ENCODE measurements at places on chromosomes 3 and 15.

DNA sequence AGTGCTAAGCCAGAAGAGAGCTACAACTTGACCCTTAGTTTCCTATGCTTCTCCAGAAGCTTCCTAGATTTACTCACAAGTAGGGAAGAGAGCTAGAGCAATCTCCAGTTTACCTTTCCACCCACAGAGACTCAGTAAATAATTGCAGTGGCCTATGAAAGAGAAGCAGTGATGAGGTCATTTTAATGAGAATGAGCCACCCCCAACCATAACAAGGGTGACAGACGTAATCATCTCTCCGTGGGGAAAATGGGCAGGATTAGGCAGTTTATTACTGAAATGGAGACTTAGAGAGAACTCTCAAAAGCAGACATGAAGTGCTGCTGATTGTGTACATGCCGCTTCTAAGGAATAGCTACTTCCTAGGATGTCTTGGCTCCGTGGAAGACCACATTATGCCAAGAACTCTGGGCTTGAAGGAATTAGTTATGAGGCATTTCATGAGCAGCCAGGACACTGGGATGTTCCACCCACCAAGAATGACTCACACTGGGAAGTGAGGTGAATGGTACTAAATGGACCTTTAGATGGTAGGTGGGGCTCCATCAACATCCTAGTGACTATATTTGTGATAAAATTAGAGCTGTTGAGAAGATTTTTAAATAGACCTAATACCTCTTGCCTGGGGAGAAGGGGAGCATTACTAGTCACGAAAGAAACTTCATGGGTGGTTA, 160.9 kb downstream of the EDEM1 start:
- no peak for DNase-seq

DNA sequence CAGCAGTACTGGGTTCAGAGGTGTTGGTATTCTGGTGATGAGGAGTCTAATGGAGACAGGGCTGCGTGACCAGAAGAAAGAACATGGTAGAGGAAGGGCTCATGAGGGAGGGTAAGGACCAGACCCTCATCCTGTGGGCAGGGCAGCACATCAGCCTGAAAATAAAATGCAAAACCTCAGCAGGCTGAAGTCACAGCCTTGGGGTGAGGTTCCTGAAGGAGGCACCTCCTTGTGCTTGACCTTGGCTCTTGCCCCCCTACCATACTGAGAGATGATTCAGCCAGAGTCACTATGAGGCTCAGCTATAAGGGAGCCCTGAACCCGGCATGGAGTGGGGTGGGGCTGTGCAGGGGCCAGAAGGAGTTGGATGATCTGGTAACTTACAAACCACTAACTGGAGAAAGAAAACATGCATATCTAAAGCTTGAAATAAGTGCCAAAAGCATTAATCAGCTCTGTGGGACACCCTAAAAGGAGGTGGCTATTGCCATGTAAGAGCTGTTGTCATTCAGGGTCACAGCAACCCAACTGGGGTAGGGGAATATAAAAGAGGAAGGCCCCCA, 60.2 kb downstream of the CORO2B start:
- DNase-seq = no peak

DNA sequence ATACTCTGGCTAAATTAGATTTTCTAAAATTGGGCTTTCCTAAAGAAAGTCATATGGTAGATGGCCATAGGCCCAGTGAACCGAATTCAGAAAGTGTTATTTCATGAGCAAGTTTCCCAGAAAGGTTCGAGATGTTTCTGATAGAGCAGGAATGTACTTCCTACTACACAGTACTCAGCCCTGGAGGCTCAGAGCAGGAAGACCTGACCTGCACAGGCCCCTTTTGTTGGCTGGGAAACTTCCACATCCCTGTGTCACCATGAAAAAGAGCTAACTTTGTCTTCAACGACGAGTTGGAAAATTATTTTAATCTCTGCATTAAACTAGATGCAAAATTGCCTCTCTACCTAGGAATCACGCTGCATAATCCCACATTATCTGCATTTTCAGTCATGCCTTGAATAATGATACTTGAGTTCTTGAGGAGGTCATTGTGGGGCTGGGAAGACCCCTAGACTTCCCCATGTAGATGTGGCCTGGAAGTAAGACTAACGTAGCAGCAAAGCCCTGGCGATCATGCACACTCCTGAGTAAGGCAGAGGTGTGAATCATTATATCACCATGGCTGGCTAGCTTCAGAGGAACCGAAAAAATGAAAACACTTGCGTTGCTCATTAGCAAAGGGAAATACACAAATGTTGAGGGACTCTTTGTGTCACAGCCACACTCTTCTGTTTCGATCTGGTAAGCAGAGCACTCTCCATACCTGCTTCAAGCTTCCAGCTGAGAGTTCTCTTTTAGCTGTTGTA, 47.1 kb downstream of the CMTM7 start:
- no peak for DNase-seq

DNA sequence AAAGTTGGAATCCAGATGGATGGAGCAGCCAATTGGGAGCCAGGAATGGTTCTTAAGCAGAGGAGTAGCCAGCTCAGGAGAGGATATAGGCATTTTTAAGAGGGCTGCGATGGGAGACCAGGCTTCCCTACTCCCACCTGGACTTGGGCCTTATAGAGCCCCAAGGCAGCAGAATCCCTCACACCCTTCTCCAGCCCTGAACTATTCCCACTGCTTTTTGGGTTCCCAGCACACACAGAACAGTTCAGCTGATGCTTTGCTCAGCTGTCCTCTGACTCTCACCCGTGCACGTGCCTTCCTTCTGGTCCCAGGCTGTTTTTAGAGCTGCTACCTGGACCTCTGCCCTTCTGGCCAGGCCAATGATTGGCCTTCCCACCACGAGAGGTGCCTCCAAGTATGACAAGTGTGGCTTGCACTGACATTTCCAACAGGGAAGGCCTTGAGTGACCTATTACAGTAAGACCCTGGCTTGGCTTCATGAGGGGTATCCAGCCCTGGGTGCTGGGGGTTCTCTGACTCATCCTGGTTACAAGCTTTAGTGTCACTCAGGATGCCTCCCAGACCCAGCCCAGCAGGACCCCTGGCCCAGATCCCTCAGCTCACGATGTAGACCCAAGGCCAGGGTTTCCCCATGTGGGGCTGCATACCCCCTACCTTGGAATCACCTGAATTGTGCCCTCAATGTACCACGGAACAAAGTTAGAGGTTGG, 25.2 kb downstream of the NOX5 start:
- DNase-seq = no peak

- no peak for DNase-seq
Observed at GRCh38 chr3:29065211-29065785, 215.6 kb upstream of the RBMS3 start.

- no peak for DNase-seq
Observed at GRCh38 chr3:130377960-130378676, 32.6 kb downstream of the COL6A5 start.

GRCh38 chr3:167502401-167502800, 28.6 kb upstream of the SERPINI2 start:
- DNase-seq = no peak

DNA sequence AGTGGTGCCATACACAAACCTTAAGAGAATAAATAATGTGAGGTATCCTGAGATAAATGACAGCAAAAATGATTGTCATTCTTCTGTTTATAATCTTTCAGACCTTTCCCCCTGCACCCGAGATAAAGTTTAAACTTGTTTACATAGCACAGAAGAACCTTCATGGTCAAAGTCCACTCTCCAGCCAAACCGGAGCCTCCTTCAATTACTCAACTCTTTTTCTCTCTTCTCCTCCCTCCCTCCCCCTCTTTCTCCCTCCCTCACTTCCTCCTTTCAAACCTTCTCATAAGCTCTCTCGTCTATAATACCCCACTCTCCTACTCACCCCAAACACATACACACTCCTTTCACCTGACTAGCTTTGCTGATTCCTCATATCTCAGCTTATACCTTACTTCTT, 198.9 kb downstream of the EFHB start:
- DNase-seq = no peak

DNA sequence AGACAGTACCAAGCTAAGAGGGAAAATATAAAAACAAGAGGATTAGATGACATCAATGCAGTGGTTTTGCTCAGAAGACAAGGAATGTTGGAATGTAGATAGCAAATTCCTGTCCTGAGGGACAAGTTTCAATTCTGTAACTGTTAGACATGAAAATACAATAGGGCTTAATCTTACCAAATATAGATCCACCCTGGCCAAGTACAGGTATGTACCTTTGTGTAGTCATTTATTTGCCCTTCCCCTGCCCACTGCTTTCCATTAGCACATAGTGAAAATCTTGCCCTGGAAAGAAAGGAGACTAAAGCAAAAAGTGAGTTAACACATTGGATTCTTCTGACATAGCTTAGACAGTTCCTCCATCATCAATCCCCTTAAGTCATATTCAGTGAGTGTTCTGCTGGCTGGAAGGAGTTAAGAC, 389.0 kb upstream of the THBS1 start:
- DNase-seq = no peak

DNA sequence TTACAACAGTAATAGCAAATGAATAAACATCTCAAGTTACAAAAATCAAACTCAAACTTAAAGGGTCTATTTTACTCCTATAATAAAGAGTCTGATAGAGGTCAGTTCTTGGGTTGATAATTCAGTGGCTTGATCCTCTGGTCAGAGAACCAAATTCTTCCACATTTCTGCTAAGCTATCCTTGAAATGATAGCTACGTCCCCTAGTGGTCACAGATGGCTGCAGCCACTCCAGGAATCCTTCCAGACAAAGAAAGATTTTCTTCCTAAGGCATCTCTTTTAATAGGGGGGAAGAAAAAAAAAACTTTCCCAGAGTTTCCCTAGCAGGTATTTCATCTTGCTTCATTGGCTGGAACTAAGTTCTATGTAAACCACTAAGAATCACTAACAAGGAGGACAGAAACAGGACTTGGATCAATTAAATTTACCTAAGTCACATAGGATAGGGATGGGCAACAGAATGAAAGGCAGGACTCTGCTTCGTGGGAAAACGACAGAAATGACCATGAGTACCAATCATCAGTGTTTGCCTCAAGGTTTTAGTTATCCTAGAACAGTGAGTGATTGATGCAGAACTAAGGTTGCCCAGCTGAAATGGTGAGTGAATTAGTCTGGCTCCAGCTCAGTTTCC, 160.7 kb downstream of the STAC start:
- no peak for DNase-seq

GRCh38 chr3:38507120-38507519, 11.0 kb downstream of the EXOG start:
- no peak for DNase-seq

DNA sequence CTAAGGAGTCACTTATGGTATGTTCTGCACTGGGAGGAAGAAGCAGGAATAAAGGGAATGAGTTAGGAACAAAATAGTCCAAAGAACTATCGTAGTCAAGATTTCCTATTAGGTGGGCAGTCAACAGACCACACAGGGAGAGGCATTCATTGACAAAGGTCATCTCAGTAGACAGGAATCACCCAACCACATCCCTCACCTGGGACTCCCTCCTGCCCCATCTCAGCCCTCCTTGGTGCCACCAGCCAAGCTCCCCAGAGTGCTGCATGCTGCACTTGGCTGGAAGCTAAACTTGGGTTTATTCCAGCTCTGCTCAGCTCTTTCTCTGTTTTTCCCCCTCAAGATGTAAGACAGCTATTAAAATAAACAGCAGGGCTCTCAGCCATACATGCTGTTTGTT, 72.3 kb upstream of the CTNNB1 start:
- no peak for DNase-seq

DNA sequence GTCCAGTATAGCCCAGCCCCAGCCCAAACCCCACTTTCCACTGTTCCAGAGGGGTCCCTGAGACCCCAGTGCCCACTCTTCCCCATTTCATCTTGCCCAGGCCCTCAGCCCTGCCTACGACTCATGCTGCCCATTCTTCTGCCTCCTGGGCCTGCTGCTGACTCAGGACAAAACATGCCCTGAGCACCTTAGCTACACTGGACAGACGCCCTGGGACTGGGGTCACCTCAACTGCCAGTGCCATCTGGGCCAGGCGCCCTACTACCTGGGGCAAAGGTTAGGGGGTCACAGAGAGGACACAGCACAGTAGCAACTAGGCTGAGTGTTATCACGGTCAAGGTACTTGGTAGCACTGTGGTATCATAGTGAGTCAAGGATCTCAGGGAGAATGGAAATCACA, 2.6 kb upstream of the LAMB2 start:
- DNase-seq = no peak

DNA sequence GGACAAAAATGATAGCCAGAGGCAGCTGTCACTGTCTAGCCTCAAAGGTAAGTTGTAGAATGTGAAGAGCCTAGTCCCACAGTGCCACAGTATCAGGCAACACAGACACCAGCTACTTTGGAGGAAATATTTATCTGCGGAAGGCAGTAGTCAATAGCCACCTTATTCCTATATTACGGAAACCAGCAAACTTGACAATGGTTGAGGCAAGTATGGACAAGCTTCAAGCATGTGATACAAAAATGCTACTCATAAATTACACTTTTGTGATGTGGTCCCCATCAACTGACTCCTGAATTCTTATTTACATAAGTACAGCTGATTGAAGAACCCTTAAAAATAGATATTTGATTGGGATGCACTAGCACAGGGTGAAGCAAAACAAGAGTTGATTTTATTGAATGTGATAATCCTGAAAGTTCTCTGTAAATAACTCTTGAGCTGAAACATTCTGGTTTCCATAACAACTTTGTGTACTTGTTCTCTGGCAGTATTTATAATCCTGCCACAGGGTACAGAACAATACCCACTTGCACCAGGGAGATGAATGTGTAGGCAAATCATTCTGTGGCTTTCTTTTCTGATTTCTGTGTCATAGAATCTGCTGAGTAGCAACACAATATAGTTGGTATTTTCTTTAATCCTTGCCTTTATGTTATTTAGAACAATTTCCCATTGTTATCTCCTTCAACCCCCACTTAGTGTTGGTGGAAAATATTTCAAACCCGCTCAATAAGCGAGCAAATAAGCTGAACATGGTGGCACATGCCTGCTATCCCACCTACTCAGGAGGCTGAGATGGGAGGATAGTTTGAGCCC, at the start of gene ANKUB1:
ANKUB1 (minus strand) TSS at position 103 of the 819 bp plus-strand sequence. CDS start 188 bp downstream, outside the sequence.
- no peak for DNase-seq

- no peak for DNase-seq
Observed at GRCh38 chr3:84724877-84725276, 233.9 kb upstream of the CADM2 start.

DNA sequence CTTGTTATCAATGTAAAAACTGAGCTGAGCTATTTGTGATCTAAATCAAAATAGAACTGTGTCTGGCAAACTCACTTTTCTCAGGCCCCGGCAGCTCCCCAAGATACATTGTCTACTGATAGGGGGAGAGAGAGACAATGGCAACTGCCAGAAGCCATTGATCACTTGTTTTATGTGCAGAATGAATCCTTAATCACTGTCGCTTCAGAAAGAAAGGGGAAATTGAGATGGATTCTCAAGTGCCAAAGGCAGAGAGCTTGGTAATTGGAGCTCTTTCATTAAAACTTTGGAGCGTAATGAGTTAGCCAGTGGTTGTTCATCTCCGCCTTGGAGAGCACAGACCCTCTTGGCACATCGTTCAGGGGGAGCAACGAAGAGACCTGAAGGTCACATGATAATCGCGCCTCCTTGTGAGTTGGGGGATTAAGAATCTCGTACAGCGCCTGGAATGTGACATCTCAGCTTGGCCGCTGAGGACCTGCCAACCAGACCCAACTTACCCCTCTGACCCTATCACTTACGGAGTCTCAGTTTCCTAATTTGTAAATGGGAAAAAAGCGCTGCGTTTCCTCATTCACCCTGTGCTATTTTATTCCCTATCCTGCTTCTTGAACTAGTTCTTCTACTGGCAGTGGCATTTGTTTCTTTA, 252.8 kb downstream of the VPS13C start:
- no peak for DNase-seq
